Activated naive CD4-positive, alpha-beta T cell treated with Interleukin-2 at 50 U/mL for 16 hours (primary cell): ENCODE measurements at places on chromosomes 2 and 18.

DNA sequence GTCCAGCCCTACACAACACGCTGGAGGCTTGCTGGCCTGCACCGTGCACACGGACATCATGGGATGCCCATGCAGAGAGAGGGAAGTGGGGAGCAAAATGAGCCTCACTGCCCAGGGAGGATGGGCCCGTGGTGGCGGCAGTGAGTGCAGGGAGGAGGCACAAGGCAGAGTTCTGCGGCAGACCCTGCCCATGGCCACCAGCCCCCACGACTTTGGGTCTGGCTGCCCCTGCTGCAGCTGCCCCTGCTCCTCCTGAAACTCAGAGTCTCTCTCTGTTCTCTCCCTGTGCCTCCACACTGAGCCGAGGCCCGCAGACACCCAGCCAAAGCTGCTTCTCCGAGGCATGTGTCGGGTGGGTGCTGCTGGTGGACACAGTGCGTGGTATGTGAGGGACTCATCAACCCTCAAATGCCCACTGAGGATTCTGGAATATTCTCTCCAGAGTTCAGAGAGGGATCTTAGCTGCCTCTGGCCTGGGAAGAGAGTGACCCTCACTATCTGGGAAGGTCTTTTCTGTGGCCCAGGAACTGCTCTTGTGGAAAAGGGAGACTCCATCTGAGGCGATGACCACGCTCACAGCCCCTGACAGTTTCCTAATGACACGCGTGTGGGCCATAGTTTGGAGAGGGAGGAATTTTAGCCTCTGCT, 45.1 kb upstream of the HPCAL1 start:
- no peak for DNase-seq

GRCh38 chr18:2758309-2758708, 88.5 kb upstream of the EMILIN2 start:
- no peak for DNase-seq

- DNase-seq, result no peak
Measured at GRCh38 chr18:46262856-46263255, 158.7 kb downstream of the HAUS1 start.

DNA sequence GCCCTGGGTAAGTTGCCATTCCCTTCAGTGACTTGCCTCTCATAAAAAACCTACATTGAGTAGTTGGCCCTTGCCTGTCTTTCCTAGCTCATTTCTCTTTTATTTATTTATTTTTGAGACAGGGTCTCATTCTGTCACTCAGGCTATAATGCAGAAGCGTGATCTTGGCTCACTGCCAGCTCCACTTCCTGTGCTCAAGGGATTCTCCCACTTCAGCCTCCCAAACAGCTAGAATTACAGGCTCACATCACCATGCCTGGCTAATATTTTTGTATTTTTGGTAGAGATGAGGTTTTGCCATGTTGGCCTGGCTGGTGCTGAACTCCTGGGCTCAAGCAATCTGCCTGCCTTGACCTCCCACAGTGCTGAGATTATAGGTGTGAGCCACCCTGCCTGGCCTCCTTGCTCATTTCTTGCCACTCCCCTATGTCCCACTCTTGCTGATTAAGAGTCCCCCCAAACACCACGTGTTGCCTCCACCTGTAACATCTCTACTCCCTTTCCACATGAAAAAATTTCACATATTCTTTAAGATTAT, 12.6 kb downstream of the EVA1A start:
- no peak for DNase-seq

GRCh38 chr2:100394111-100394641, 23.3 kb downstream of the CHST10 start:
- no peak for DNase-seq

DNA sequence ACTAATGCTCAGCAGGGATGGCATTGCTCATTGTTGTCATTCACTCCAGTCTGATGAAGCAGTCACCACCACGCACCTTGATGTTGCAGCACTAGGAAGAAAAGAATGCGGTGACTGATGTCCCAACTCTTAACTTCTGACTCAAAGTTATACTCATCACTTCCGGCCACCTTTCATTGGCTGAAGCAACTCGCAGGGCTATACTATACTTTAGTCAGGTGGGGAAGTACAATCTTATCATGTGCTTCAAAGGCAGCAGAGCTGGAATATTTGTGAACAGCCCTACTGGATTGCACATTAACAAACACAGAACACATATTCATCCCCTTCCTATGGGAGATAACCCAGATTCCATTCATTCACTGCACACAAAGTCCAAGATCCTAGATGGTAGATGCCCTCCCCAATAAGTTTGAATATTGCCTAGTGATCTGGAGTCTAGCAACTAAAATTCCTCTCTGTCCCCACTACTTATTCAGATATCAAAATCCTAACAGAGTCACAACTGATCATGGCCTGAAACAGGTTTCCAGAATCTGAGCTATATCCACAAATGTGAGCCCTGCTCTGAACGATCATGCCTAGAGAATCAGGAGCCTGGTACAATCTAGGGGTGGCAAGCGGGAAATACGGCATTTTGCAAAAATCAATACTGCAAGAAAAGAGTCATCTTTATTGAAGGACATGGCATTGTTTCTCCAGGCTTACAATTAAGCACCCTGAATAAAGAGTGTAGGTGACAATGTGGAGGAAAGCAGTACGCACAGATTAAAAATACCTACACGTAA, 3.4 kb upstream of the SPATS2L start:
- peak; percentile 4 for DNase-seq

DNA sequence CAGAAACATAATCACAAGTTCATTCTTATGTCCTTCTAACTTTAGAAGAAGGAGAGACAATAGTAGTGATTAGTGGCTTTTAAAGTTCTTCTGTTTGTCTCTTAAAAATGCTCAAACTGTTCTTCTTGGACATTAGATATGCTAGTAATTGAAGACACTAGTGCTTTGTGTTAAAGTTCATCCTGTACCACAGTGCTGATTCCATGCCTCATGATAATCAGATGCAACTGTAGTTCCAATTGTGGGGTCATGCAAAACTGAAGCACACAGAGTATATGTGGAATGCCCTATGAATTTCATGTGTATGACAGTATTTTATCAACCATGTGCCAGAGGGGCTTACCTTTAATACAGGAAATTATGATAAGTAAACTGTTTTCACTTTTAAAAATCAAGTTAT, 11.4 kb upstream of the KCNJ13 start:
- DNase-seq, result no peak

GRCh38 chr2:46929612-46930011, 14.0 kb upstream of the MCFD2 start:
- DNase-seq, result no peak

- DNase-seq, result peak; percentile 50
Measured at GRCh38 chr2:207530160-207531031, 634 bp downstream of the CREB1 start.

DNA sequence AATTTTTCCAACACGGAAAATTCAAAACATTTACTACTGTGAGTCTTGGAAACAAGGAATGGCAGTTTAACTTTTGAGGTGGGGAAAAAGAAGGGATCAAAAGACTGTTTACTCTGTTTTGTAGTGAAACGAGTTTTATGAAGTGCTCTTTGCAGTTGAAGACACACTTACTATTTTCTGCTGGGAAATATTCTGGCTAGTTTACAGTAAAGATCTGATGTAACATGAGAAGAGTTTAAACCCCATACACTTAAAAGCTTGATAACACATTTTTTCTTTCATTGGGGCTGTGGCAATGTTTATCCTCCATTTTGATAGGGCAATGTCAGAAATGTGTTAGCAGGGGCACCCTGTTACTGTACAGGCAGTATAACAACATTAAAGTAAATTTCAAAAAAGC, 124.9 kb upstream of the SMAD7 start:
- DNase-seq, result no peak

DNA sequence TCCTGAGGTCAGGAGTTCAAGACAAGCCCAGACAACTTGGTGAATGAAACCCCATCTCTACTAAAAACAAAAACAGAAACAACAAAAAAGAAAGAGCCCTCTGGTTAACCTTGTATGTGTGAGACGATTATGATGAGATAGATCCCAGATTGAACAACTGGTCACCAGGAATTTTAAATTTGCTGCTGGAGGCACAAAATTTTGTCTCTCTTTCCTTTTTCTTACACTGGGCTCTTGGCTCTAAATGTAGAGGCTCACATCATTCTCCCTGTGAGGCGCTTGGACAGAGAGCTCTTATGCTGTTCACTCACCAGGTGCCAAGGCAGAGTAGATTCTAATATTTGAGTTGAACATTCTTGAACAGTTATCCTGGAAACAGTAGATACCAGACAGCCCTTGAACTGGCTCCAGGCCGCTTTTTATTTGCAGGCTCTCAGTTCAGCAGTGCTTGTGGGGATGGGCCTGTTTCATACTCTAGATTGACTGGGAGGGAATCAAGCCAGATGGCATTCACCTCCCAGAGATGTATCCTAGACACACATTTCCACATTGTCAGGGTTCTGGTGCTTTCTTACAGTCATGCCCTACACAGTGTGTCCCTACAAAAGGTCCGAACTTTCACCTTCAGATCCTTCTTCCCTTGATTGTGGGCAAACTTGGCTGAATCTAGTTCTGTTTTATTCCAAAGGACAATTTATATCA, 1159.6 kb downstream of the RPIA start:
- no peak for DNase-seq

- no peak for DNase-seq
Measured at GRCh38 chr2:31811482-31811881, 199.3 kb downstream of the MEMO1 start.

- no peak for DNase-seq
Measured at GRCh38 chr18:47512056-47512455, 260.6 kb upstream of the SKOR2 start.

- no peak for DNase-seq
Measured at GRCh38 chr2:11074246-11074820, 80.9 kb upstream of the SLC66A3 start.

DNA sequence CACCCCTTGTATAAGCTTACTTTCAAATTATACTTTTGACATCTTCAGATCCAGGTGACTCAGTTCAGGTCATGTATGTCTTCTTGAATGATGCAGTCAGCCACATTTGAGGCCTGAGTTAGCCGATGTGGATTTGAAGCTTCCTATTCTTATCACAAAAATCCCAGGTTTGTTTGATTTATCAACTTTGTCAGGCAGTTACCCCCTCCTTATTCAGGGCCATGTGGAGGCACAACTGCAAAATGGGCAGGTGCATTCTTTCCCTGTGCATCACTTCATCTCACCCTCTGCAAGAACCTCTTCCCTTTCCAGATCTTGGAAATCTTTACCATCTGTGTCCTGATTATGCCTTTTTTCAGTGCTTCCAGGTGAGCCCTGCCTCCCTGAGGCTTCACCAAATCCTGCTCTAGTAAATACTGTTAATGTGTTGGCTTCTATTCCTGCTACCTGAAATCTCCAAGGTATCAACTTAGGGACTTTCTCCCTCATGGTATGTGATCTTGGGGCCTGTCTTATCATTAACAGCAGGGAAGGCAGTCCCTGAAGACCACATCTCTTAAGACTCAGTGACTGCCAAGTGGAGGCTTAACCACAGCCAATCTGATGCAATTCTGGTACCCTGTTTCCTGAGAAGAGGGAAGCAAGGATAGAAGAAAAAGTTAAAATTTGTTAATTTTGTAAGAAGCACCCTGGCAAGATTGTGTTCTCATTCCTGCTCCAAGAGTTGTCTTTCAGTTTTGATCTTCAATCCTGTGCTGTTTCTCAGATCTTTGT, 9.4 kb upstream of the ARHGAP28 start:
- DNase-seq, result no peak

GRCh38 chr18:9094307-9095226, 7.9 kb upstream of the NDUFV2 start:
- peak; percentile 78 for DNase-seq

- DNase-seq, result no peak
Measured at GRCh38 chr2:230899287-230899686, 25.8 kb downstream of the GPR55 start.

- DNase-seq, result no peak
Measured at GRCh38 chr2:182867426-182868053, 1.1 kb upstream of the FRZB start.

DNA sequence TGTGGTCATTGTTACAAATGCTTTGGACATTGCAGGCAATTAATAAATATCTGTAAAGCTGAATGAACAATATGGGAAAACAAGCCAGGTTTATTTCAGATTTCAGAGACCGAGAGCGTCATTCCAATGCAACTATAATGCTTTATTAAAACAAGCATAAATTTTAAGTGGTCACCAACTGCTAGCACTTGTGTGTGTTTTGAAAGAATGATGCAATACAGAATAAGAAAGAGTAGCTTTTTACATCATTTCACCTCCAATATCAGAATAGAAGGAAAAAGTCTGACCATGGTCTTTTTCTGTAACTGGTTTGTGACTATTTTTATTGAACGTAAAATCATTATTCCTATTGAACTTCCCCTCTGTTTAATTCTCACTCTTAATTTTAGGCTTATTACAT, 7.6 kb downstream of the CTAGE1 start:
- DNase-seq, result no peak

DNA sequence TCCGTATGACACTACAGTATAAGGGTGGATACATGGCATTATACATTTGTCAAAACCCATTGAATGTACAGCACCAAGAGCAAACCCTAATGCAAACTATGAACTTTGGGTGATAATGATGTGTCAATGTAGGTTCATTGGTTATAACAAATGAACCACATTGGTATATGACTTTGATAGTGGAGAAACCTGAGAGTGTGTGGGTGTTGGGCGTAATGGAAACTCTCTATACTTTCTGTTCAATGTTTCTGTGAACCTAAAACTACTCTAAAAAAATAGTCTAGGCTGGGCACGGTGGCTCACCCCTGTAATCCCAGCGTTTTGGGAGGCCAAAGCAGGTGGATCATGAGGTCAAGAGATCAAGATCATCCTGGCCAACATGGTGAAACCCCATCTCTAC, 6.5 kb upstream of the ACTG2 start:
- peak; percentile 41 for DNase-seq

DNA sequence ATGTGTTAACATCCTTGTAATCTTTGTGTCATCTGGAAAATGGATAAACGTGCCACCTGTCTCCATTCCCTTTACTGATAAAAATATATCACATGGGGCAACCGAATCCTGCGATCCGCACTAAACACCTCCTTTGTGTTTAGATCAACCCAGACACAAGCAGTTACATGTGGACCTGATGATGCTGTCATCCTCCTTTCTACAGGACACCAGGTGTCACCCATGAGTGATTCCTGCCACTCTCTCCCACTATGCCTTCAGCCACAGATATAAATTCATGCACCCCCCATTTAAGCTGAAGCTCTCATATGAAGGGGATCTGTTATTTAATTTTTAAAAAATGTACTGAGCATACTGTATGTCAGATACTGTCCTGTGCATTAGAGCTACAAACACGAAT, 81.3 kb downstream of the VIT start:
- no peak for DNase-seq

DNA sequence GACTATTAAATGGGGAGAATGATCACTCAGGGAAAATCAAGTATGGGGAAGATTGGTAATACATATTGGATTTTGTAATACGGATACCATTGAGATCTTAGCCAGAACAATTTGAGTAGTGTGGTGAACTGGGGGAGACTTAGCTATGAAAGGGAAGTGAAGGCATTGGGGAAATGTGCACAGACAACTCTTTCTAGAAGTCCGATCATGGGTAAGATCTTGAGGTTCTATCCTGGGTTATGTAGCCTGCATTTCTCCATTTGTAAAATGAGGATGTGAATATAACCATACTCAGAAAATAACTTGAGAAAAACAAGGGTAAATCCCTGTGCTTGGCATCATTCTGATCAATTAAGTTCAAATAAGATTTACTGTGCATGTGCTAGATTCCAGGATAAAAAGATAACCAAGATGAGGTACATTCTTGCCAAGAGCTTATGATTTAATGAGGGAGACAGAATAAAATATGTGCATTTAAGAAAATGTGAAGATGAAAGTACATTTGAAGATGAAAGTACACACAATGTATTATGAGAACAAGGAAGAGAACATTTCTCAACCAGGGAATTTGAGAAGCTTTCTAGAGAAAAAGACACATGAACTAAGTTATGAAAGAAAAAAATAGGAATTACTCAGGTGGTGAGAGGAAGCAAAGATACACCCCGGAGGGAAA, 49.5 kb downstream of the SLC40A1 start:
- DNase-seq, result no peak
